ENCODE measurements at places on chromosomes 2 and 18. TPM values are rescaled to one million over a fixed set of nuclear protein-coding genes. Genes with fewer than 3 reads are reported as not detected.

- no peak for DNase-seq
Measured at GRCh38 chr2:174124181-174124580, 124.2 kb downstream of the OLA1 start.

Gene RPRM
- total RNA-seq: not detected

Gene STARD6
- total RNA-seq: not detected

DNA sequence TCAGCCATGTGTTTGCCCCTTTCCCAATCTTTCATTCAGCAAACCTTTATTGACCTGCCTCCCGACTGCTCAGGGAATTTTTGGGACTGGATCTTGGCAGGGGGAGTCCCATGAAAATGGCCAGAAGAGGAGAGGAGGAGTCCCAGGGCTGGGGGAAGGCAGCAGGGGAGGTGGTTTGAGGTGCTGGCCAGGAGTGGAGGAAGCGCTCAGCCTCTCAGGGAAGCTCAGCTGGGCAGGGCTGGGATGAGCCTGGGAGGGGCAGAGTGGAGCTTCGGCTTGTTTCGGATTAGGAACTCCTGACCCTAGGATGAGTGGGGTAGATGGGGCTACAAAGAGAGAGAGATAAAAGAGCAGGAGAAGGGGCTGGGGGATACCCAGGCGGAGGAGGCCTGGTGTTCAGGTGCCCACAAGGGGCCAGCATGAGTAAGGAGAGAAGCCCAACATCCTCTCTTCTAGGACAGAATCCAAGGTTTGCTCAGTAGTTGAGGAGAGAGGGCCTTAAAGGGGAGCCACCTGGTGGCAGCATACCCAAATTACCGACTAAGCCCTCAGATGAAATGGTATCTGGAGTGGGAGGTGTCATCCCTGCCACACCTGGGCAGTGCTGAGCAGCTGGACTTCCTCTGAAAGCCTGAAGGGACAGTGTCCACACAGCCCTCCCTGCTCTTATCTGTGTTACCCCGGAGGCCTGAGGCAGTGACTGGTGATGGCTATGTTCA lies 91.1 kb downstream of the INHBB start:
- DNase-seq: no peak

DNA sequence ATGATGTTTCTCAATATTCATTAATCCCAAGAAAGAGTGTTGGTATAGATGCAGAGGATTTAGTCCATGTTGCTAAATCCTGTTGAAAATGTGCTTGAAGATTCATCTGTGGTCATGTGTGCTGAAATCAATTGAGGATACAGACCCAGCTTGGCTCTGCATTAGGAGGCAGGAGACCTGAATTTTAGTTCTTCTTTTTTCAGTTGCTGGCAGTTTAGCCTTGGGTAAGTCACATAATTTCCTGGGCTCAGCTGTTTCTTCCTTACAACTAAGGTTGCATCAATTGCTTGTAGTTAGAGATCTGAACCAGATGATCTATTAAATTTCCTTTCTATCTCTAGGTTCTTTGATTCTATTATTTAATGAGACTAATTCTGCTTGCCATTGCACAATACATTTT lies 54.4 kb downstream of the SETBP1 start:
- no peak for DNase-seq
